ENCODE measurements at places on chromosomes 2 and 18.

- no peak for DNase-seq
Observed at GRCh38 chr2:178292586-178292985, 98.3 kb downstream of the OSBPL6 start.

GRCh38 chr2:216149741-216150140 lies 40.6 kb downstream of the XRCC5 start:
- no peak for DNase-seq

DNA sequence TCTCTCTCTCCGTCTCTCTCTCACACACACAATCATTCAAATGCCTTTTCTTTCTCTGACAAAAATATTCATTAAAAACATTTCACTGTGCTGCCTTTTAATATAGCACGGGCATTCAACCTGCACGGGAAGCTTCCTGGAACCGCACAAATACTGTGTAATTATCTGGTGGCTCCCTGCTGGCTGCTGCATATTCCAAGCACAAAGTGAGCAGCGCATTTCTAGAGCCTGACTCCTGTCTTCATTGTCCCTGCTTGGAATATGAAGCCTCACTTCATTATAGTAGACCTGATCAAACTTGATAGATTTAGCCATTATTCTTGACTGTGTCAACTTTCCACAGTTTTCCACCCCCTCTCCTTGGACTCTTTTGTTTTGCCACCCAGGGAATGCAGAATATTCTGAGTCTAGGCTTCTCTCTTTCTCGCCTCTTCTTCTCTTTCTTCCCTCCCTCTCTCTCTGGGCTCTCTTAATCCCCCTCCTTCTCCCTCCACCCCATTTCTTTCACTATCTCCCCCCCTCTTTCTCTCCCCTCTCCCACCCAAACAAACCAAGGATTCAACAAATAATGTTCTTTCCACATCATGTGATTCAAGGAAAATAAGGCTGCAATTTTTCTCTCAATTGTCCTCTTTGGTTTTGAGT lies 672.1 kb upstream of the FANCL start:
- DNase-seq, result no peak

DNA sequence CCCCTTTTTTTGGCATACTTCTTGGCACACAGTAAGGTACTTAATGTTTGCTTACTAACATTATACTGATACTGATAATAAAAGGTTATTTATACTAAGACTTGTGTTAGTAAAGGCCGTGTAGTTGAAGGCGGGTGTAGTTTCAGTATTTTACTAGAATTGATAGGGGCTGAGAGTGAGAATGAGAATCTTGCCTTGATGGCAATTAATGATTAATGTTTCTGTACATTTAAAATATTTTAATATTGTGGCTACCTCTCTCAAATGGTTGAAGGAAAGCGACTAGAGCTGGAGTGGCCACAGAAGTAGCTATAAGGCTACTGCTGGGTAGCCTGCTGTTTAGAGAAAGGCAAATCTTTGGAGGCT lies 29.3 kb downstream of the PELI1 start:
- no peak for DNase-seq

Data from hematopoietic multipotent progenitor cell (in vitro differentiated cells).